Stimulated activated effector memory CD8-positive, alpha-beta T cell treated with anti-CD3 and anti-CD28 coated beads, Interleukin-12 subunit alpha, Interleukin-12 subunit beta, amount 100 ng/mL, for 72 hours (primary cell): ENCODE measurements at places on chromosomes 16 and 17.

- DNase-seq: no peak
Observed at GRCh38 chr17:78276098-78276887, 44.9 kb downstream of the TMEM235 start.

DNA sequence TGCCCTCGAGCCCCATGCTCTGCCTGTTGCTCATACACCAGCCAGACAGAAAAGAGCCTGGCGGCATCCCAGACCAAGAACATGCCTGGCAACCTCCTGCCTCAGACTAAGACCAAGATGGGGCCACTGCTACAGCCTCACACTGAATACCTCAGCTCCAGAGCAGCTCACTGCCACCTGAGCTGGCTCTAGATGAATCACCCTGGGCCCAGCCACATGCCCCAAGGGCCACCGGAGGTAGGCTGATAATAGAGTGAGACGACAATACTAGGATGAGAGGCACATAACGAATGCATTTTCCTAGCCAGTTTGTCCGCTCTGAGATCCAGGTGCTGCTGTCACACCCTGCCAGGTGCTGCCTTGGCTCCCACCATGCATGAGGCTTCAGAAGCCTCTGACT is 13.0 kb downstream of the PIP4K2B start:
- no peak for DNase-seq

- no peak for DNase-seq
Observed at GRCh38 chr16:51116353-51116752, 34.7 kb downstream of the SALL1 start.

- no peak for DNase-seq
Observed at GRCh38 chr17:920190-920589, 59.4 kb downstream of the NXN start.

GRCh38 chr17:51119415-51120356 is 982 bp downstream of the SPAG9 start:
- peak; percentile 37 for DNase-seq

- no peak for DNase-seq
Observed at GRCh38 chr17:64938925-64939474, 19.7 kb upstream of the LRRC37A3 start.

GRCh38 chr17:19720210-19720475 is 3.8 kb upstream of the SLC47A2 start:
- no peak for DNase-seq

- DNase-seq: no peak
Observed at GRCh38 chr16:48075398-48075797, 80.4 kb downstream of the ABCC12 start.

DNA sequence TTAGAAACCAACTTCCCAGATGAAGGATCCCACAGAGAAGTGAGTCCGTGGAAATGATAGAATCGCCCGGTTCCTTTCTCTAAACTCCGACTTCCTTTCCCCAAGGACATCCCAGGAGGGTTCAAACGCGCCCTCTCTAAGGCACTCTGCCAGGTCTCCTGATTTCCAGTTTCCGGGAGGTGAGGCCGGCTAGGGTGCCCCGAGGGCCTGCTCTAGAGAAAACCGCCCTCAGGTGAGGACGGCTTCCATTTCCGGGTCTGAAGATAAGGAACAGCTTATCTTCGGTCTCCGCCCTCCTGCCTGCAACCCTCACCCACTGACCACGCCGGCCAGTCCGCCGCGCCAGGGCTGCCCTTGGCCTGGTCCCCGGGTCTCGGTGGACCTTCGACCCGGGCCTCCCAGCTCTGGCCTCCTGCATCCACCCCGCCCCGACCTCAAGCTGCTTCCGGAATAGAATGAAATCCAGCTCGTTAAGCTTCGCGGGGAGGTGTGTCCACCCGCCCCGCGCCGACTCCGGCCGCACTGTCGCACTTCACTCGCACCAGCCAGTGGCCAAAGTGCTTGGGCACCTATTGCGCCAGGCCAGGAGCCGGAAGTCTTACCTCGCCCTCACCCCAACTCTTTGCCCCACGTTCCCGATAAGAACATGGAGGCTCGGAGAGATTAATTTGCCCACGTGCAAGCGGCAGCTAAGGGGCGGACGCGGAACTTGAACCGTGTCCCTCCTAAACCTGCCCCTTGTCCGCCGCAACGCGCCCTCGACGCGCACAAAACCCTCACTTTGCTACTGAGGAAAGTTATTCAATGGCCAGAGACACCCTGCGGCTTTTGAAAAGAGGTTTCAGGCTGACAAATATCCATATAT is 836 bp upstream of the MMP15 start:
- no peak for DNase-seq

- DNase-seq: peak; percentile 97
Observed at GRCh38 chr17:17280613-17281549, at the start of gene COPS3. Gene COPS3, minus strand, starts transcription at chr17:17281246. Its CDS starts 60 bp downstream, at chr17:17281186.

GRCh38 chr16:74601126-74601871 is 5.6 kb downstream of the GLG1 start:
- peak; percentile 8 for DNase-seq

DNA sequence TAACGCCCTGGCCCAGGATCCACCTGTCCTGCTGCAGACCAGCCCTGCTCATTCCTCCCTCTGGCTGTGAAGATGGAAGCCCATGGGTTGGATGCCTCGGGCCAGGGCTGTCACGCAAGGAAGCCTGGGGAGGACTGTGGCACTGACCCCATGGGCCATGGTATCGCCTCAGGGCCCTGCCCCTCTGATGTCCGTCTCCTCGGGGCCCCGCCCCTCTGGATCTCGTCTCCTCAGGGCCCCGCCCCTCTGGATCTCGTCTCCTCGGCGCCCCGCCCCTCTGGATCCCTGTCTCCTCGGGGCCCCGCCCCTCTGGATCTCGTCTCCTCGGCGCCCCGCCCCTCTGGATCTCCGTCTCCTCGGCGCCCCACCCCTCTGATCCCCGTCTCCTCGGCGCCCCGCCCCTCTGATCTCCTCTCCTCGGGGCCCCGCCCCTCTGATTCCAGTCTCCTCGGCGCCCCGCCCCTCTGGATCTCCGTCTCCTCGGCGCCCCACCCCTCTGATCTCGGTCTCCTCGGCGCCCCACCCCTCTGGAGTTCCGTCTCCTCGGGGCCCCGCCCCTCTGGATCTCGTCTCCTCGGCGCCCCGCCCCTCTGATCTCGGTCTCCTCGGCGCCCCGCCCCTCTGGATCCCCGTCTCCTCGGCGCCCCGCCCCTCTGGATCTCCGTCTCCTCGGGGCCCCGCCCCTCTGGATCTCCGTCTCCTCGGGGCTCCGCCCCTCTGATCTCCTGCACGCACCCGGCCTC is 24.0 kb downstream of the METRNL start:
- no peak for DNase-seq

DNA sequence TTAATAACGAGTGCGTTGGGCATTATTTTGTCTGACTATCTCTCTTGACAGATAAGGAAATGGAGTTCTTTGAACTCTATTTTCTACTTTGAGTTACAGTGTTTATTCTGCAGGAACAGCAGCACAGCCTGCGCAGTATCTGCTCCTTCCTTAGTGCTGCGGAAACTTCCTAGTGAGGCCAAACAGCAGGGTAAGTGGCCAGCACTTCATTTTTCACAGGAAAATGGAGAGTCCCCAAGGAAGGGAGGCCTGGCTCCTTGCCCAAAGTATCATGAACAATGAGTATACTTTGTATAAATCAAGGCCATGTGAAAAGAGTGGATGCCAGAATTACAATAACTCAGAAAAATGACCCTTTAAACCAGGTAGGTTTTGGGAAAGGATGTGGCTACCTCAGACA is 140.6 kb downstream of the VPS53 start:
- DNase-seq: no peak
